ENCODE measurements at places on chromosomes 1 and 21.
A peak's percentile ranks its signal among the peaks of the same experiment; 100 is the strongest.

GRCh38 chr1:38179483-38179882, 132.9 kb upstream of the POU3F1 start:
- no peak for DNase-seq

DNA sequence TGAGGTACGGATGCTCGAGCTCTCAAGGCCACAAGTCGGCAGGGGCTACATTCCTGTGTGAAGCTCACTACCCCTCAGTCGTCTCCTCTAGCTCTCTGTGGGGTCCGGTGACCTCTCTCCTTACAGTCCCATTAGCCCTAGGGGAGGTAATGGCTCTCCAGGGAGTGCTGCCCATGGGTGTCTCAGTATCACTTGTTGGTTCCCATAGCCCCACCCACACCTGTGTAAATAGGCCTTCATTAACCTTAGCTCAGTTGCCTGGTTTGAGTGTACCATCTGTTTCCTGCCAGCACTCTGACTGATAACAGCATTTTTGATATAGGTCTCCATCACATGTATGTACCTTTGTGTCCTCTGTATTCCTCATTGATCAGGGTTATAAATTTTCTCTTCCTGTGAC, 133.2 kb upstream of the KCNJ15 start:
- no peak for DNase-seq

GRCh38 chr1:33384040-33384812, 46.7 kb downstream of the PHC2 start:
- DNase-seq = no peak

DNA sequence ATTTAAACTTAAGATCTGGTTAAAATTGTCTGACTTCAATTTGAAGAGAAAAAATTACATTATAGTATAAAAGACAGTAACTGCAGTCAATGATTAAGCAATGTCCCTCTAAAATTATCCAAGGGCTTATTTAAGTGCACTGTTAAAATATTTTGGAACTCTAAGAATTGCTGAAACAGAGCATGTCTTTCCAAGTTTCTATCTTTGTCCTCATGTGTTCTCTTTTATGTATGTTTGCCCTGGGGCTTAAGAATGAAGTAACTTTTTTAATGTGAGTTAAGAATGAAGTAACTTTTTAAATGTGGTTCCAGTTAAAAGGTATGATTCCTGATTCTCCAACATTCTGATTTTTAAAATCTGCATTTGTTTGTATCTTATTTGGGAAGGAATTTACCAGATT, 69.0 kb upstream of the MARK1 start:
- DNase-seq = no peak

DNA sequence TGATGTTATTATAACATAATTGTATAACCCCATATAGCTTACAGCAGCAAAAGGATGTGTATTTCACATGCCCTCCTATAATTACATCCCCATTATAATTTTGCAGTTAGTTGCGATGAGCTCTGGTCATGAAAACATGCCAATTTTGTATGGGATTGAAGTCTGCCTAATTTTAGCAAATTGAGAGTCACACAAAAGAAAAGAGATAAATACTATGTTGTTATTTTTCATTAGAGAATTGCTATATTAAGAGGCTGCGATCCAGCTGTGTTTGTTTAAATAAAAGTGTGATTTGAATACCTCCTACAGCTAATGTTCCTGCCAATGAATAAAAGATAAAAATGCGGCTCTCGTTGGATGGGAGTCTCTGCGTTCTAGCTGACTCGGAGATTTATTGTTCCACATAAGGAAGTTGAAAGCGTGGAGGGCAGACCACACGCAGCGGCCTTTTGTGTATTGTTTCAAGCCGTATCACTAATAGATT, 461.0 kb upstream of the NFIA start:
- peak; percentile 48 for DNase-seq

DNA sequence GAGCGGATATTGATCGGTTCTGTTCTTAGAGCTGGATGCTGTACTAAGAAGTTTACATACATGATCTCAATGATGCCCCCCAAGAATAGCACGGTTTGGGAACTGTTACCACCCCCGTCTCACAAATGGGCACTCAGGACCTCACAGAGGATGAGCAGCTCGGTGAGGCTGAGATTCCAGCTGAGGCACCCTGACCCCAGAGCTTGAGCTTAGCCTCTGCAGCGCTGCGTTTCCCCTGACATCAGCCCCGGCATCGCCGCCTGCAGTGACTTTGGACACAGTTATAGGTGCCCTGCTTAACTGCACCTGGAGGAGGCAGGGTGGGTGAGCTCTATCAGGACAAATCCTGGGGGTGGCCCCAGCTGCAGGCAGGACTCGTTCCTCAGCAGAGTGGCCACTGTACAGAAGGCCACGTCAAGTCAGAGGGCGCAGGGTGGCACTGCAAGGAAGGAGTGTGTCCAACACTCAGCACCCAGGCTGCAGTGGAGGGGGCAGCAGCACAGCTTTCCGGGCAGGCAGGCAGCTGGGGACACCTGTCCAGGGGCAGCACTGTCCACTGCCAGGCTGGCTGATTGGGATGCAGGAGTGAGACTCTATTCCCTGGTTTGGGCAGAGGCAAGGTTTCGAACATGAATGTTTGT, 65.8 kb upstream of the ABCG1 start:
- no peak for DNase-seq
